ENCODE measurements at places on chromosomes 6 and 20. TPM values are rescaled to one million over a fixed set of nuclear protein-coding genes. Genes with fewer than 3 reads are reported as not detected.

Gene CTAGE9
- total RNA-seq: not detected

Gene DHX16
- 33.3 TPM for total RNA-seq

Gene PHACTR1
- total RNA-seq: 1.2 TPM

Gene PDSS2
- 9.5 TPM for total RNA-seq

Gene EDN1
- total RNA-seq: 5.2 TPM

Gene PAX1
- not detected for total RNA-seq

Gene CFAP61
- total RNA-seq: 0.13 TPM

Gene FOXQ1
- 0.06 TPM for total RNA-seq

Gene NQO2
- total RNA-seq: 66.7 TPM

Gene METTL24
- total RNA-seq: 2.1 TPM

Gene AARS2
- 7.4 TPM for total RNA-seq

Gene TFAP2C
- not detected for total RNA-seq

Gene LINC00237
- not detected for total RNA-seq

Gene FLRT3
- 0.06 TPM for total RNA-seq

Gene SDCBP2
- 2.1 TPM for total RNA-seq

Gene PHACTR3
- total RNA-seq: not detected

Measured in aortic smooth muscle cell (primary cell).